ENCODE measurements at places on chromosomes 7 and 10.

- no peak for DNase-seq
Observed at GRCh38 chr7:107605218-107605815, 25.3 kb downstream of the BCAP29 start.

- DNase-seq, result no peak
Observed at GRCh38 chr10:7424315-7424714, 13.5 kb upstream of the SFMBT2 start.

GRCh38 chr10:8050556-8051108 is 3.9 kb upstream of the GATA3 start:
- peak; percentile 80 for DNase-seq

GRCh38 chr7:86814661-86815379 is 171.1 kb downstream of the GRM3 start:
- no peak for DNase-seq

- no peak for DNase-seq
Observed at GRCh38 chr10:3902809-3903410, 117.9 kb upstream of the KLF6 start.

DNA sequence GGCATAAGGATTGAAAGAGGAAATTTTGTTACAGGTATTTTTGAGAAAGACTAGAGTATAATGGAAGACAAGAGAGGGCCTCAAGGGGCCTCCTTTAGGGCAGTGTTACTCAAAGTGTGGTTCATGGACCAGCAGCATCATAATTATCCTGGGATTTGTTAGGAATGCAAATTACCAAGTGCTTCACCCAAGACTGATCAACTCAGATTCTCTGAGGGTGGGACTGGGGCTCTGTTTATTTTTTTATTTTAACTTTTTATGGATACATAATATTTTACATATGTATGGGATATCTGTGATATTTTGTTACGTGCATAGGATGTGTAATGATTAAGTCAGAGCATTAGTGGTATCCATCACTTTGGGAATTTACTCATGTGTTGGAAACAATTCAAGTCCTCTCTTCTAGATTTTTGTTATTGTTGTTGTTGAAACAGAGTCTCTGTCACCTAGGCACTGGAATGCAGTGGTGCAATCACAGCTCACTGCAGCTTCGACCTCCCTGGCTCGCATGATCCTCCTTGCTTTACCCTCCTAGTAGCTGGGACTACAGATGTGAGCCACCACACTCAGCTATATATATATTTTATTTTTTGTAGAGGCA is 2.2 kb upstream of the KCTD7 start:
- no peak for DNase-seq

DNA sequence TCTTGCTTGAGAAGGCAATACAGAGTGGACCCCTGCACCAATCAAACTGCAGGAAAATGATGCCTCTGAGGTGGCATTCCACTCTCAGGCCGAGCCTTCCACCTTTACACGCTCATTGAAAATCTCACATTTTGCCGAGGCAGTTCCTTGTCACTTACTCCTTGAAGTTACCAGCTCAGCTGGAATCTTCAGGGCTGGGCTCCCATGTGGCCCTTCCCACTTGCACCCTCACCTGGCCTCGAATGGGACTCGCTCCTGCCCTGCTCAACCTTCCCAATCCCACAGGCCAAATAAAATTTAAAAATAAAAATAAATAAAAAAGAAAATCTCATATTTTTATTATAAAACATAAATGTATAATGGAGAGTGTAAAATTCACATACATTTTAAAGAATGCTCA is 790.7 kb upstream of the COBL start:
- no peak for DNase-seq

GRCh38 chr10:105161767-105162166 is 520.7 kb downstream of the SORCS3 start:
- DNase-seq, result no peak

- DNase-seq, result no peak
Observed at GRCh38 chr7:36563706-36564327, 160.5 kb downstream of the AOAH start.

DNA sequence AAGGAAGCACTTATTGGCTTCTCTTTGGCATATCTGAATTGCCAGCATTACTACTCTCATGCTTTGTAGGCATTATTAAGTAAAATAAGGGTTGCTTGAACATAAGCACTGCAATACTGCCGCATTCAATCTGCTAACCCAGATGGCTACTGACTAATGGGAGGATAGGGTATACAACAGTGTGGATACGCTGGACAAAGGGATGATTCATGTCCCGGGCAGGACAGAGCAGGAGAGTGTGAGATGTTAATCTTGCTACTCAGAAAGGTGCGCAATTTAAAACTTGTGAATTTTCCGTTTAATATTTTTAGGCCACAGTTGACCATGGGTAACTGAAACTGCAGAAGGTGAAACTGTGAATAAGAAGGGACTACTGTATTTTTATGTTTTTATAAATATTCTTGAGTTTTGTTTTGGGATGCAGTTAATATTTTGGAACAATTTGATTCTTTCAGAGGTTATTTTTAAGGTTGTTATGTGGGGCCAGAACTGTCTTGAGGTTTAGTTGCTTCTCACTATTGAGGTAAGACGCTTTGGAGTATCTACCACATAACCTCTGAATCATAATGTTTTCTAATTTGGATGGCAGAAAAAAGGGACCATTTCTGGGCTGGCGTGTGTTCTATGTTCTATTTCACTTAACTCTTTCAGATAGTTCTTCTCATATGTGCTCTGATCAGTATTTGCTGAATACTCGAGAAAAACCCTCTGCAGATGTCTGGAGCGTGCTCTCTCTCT is 75.7 kb upstream of the SYPL1 start:
- DNase-seq, result no peak

DNA sequence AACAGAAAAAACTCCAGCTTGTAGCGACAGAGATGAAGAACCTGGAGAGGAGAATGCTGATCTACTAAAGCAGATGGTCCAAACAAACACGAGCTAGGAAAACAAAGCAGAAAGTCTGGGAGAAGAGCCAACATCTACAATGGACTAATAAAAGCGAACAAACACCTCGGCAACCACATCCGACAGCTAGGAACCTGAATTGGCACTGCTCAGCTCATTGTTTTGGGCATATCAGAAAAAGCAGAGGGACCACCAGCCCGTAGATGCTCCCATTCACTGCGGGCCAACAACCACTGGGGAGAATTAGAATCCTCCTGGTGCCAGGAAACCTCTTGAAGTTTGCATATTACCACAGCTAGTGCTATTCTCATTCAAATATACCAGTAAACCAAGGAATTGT is 204.7 kb downstream of the NXPH1 start:
- DNase-seq, result no peak

DNA sequence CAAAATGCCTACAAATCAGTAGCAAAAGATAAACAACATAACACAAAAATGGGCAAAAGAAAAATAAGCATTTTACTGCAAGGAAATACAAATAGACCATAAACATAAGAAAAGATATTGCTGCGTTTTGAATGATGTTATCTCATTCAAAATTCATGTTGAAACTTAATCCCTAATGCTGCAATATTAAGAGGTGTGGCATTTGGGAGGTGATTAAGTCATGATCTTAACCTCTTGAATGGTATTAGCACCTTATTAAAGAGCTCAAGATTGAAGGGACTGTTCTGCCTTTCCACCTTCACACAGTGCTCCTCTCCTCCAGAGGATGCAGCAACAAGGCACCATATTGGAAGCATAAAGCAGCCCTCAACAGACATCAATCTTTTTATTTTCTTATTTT is 12.4 kb upstream of the TNKS2 start:
- DNase-seq, result no peak

- no peak for DNase-seq
Observed at GRCh38 chr7:36895192-36895591, 170.9 kb upstream of the AOAH start.

DNA sequence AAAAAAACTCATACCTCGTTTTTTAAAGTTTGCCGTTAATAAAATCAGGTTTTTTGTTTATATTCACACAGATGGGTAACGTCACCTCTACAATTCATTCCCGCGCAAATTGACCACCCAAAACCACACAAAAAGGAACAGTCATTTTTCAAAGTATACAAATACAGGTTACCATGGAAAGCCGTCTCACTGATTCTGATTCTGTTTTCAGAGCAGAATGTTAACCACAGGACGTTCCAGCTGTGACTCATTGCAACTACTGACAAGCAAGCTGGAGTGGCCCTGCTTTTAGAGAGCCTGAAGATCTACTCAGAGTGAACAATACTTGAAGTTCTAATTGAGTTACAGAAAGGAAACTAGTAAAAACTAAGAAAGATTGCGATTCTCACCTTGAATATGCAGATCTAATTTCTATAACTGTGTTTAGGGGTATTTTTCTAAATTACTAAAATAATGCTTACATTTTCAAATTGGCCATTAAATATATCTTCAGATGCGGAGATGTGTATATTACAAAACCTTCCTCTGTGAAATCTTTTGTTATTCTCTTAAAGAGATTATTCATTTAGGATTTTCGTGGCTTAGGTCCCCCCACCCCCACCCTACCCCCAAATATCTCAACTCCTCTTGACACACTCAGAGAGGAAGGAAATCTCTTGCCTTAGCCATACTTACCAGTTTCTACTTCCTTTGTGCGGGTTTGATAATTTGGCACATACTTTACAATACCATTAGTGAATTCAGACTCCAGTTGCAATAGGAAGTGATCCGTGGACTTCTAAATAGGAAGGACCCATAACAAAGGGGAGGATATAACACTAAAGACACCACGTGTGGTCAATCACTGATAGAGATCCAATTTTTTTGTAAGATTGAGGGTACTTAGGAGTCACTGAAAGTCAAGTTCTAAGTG is 106.0 kb downstream of the CUBN start:
- DNase-seq, result peak; percentile 62

DNA sequence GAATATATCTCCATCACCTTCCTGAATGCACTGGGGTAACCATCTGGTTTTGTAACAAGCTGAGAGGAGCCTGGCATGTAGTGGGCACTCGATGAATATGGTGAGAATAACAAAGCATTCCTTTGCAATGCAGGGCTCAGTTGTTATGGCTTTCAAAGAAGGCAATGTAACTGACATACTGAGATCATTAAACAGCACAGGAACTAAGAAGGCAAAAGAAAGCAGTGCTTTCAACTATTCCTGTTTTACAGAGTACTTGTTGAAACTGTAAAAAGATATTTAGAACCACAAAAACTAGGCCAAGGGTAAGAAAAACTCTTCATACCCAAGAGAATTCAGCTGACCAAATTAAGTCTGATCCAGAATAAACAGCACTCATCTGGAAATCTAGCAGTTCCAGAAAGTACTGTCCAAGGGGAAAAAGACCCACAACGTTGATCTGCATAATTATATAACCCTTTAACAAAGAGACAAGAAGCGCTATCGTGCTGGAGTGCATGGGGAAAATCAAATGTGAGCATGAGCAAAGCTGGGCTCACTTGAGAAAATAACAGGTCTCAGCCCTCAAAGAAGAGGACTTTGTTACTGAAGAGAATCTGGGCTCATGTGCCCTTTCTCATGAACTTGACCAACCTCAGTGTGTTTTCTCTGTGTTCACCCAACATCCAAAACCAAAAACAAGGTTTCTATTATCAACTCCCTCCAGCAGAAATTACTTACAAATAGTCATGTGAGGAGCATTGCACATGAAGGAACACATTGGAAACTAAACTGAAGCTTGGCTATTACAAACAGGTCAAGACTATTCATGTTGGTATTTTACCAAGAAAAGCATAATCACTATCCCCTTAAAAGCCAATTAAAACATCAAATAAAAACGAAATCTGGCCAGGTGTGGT is 116.2 kb downstream of the AVL9 start:
- DNase-seq, result no peak

DNA sequence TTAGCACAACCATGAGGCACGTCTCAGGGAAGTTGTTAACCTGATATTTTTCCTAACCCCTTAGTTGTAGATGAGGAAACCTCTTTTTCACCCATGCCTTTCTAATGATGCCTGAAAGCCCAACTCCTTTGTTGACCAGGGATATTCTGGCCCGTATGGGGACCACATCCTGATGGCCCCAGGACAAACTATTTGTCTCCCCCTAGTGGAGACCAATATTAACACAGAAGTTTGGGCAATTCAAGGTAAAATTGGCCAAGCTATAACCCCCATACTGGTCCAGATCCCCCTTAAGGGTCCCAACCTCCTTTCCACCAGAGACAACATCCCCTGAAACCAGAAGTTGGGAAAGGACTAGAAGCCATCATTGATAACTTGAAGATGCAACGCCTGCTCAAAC is 893.3 kb downstream of the SORCS1 start:
- DNase-seq, result no peak

GRCh38 chr7:50069613-50070012 is 23.4 kb downstream of the ZPBP start:
- peak; percentile 58 for DNase-seq

GRCh38 chr10:91159254-91159783 is 61.1 kb upstream of the PCGF5 start:
- no peak for DNase-seq

- no peak for DNase-seq
Observed at GRCh38 chr10:47111329-47111862, 188.6 kb upstream of the GDF10 start.

DNA sequence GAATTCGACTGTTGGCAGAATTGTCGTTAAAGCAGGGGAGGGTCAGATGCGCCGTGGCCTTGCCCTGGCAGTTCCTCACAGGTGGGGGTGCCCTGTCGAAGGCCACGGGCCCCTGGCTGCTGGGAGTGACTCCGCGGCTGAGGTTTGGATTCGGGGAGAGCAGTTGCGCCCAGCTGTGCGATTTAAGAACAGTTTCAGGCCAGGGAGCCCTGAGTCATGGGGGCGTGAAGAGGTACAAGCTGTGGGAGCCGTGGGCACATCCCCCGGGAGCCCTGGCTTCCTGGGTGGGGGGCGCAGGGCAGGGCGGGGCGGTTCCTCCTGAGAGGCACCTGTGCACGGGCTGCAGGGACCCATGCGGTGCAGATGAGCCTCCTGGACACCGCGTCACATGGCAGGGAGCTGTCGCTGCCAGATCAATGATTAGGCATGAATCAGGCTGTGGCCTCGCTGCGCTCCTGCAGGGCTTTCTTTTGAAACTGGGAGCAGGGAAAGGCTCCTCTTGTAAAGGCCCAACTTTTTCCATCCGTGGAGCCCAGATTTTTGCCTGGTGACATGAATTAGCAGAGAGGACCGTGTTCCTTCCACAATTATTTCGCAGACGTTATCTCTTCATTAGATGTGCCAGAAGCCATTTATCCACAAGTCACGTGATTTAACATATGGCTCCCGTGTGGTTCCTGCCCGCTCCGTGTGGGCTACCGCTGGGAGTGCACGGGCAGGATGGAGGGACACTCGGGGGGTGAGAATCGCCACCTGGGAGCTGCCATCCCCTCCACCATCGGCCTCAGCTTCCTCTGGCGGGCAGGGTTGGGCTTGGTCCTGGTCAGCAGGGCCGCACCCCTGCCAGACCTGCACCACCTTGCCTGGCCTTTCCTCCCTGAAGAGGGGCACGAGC is 918 bp downstream of the PWWP2B start:
- DNase-seq, result peak; percentile 73

- DNase-seq, result no peak
Observed at GRCh38 chr7:111666260-111666659, 104.0 kb upstream of the IMMP2L start.

DNA sequence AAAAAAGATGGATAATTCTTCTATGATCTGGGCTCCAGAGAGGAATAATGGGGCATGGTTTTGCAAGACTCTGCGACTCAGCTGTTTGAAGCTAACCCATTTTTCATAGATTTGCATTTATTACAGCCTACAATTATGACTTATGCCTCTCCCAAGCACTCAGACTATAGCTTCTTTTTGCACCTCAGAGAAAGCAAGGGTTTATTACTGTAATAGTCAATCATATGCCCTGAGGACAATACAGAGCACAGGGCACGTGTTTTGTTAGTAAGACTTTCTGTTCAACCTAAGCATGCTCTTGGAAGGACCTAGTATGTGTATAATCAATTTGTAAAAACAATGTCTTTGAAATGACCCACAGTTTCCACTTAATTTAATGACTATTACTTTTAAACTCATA is 221.2 kb downstream of the PARD3 start:
- no peak for DNase-seq

GRCh38 chr10:6269953-6270867 is 67.5 kb downstream of the PFKFB3 start:
- DNase-seq, result peak; percentile 81

All from activated CD8-positive, alpha-beta memory T cell treated with anti-CD3 and anti-CD28 coated beads, Interleukin-2, amount 50 U/mL, for 48 hours (primary cell).